Stimulated activated CD8-positive, alpha-beta memory T cell treated with anti-CD3 and anti-CD28 coated beads, Interleukin-2, amount 100 ng/mL, for 1 hour (primary cell): ENCODE measurements at places on chromosomes 5 and 9.
A peak's percentile ranks its signal among the peaks of the same experiment; 100 is the strongest.

DNA sequence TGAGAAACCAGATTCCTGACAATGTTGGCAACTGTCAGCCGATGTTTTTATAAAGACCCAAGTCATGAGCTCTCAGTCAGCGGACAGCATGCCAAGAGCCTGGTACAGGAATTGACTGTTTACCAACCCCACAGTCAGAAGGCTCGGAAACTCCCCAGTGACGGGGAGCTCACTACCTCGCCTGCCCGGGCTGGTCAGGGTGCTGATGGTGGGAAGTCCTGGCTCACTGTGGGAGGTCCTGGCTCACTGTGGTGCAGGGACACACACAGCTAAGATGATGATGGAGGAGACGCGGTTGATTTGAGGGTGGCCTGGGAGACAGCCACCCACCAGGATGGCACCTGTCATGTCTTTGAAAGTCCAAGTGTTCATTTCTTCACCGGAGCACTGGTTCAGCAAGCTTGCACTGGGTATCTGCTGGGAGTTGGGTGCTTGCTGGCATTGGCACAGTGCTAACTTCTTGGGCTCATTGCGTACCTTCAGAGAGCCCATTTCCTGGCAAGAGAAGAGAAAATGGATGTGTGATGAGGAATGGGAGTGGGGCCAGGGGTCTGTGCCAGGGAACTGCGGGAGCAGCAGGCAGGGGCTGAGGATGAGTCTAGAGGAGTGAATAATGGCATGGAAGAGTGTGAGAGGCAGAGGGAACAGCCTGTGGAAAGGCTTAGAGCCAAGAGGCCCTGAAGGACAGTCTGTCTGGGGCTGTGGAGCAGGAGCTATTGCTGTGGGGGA is 15.3 kb downstream of the ASS1 start:
- DNase-seq: no peak

DNA sequence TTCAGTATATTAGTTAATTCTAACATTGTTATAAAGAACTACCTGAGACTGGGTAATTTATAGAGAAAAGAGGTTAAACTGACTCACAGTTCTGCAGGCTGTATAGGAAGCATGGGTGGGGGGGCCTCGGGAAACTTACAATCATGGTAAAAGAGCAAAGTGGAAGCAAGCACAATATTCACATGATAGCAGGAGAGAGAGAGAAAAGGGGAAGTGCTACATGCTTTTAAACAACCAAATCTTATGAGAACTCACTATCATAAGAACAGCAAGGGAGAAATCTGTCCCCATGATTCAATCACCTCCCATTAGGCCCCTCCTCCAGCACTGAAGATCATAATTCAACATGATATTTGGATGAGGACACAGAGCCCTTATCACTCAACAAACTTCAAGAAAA is 324.9 kb downstream of the ZNF608 start:
- DNase-seq: no peak

- no peak for DNase-seq
Measured at GRCh38 chr5:132069561-132069960, 4.0 kb upstream of the CSF2 start.

DNA sequence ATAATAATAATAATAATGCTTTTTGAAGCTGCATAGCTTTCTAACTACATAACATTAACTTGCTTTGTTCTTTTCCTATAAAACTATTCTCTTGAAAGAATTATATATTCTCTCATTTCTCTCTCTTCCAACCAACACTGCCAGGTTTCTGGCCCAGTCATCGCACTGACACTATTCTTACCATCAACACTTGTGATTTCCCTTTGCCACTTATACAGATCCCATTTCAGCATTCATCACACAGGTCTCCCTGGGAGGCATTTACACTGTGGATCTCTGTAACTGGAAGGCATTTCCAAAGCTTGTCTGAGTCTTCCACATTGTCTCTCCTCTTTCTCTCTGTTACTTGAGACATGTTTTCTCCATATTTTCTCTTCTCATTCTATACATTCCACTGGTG is 777.8 kb upstream of the ACO1 start:
- no peak for DNase-seq

DNA sequence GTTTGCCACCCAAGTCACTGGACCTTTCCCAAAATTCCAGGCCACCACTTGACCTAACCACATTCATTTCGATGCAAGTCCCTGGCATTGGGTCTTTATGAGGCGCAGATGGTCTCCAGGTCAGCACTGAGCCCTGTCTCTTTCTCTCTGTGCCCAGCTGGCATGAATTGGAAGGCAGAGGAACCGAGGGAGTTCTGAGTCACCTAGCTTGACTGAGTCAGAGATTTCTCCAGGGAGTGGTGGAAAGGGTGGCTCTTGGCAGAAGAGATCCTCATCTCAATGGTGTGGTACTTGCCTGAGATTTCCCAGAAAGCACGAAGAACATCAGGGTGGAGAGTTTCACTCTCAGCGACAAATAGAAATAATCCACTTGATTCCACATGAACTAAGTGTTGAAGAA is 43.8 kb downstream of the WDR36 start:
- no peak for DNase-seq

DNA sequence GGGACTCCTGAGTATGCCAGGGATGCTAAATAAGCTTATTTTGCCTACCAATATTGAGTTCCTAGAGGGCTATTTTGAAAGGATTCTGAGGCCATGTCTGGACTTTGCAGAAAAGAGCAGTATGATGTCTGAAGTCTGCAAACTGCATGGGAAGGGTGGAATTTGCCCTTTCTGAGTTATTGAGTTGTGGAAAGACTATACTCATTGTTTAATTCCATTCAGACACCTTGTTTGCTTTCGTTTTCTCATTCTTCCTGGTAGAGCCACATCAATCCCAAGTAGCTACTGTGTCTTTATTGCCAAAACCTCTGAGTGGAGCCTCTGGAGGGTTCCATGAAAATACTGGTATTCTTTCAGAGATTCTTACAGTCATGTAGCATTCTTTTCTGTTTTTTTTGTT is 50.9 kb upstream of the PPP1R2B start:
- no peak for DNase-seq

DNA sequence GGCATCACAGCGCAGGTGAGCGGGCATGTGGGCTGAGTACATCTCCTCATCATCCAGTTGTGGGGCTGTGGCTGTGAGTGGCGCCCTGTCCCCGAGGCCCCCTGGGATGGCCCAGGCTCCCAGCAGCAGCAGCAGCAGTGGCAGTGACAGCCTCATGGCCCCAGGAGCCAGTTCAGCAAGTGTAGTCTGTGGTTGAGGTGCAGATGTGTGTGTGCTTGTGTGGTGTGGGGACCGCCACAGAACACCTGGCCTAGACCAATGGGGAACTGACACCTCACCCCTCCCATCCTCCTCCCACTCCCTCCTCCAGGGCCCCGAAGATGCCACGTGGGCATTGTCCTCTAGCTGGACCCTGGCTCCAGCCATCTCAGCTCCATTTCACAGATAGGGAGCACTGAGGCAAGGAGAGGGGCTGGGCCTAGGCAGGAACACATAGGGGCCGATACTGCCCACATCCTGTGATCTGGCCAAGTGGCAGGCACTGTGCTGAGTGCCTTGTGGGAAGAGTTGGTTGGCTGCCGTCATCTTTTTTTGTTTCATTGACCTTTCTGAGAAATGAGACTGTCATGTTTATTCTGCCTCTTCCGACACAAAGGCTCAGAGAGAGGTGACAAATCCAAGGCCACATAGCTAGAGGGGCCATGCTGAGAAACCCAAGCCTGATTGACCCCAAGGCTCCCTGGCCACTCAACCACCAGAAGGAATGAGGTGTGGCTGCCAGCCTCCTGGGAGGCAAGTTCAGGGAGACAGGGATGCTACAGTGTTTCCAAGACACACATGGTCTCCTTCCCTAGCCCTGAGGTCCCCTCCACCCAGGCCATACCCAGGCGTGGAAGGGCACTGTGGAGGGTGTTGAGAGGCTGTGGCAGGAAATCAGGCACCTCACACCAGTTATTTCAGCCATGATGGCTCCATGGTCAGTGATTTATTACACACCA is at the start of gene MZB1:
MZB1 (minus strand) TSS at position 213 of the 938 bp plus-strand sequence; CDS start at position 156, 57 bp downstream.
- peak; percentile 27 for DNase-seq

- no peak for DNase-seq
Measured at GRCh38 chr5:136820848-136821247, 455.5 kb upstream of the TRPC7 start.

GRCh38 chr9:134491856-134492255 is 149.7 kb upstream of the COL5A1 start:
- no peak for DNase-seq

DNA sequence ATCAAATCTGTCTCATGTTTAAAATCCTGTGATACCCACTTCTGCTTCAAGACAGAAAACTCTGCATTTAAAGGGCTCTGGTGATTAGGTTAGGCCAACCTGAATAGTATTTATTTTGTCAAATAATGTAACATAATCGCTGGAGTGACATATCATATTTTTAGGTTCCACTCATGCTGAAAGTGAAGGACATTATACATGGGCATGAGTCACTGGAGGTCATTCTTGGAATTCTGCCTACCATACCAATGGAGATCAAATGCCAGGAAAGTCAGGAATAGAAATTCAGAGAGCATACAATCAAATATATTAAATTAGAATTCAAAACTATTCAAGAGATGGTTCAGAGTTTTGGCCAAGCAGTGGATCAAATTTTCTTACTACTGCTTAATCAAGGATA is 97.1 kb upstream of the PRSS3 start:
- DNase-seq: no peak

GRCh38 chr5:5419291-5420210 is 2.9 kb upstream of the ICE1 start:
- no peak for DNase-seq

- DNase-seq: no peak
Measured at GRCh38 chr9:115999498-115999897, 154.1 kb upstream of the PAPPA start.

GRCh38 chr9:22148528-22148875 is 139.4 kb upstream of the CDKN2B start:
- DNase-seq: no peak

- no peak for DNase-seq
Measured at GRCh38 chr5:90301248-90301647, 108.3 kb downstream of the CETN3 start.

GRCh38 chr9:112863214-112863613 is 27.5 kb downstream of the SLC46A2 start:
- no peak for DNase-seq

GRCh38 chr9:32571969-32572899 is 725 bp downstream of the NDUFB6 start:
- peak; percentile 48 for DNase-seq

- no peak for DNase-seq
Measured at GRCh38 chr9:13513716-13514444, 234.4 kb upstream of the MPDZ start.

DNA sequence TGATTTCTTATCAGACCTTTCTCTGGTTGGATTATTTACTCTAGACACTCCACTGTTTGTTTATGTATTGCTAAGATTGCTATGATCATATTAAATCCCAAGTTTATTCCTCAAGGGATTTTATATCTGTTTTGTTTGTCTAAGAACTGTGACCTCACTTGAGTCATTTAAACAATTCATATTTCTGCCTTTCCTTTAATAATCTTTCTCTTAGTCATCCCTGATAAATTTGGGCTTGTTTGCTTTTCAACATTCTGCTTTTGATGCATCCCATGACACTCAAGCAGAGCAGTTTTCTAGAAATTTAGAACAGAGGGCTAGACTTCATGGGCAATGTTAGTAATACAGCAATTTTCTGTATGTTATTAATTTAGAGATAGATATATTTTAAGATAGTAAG is 231.6 kb upstream of the TNC start:
- no peak for DNase-seq

DNA sequence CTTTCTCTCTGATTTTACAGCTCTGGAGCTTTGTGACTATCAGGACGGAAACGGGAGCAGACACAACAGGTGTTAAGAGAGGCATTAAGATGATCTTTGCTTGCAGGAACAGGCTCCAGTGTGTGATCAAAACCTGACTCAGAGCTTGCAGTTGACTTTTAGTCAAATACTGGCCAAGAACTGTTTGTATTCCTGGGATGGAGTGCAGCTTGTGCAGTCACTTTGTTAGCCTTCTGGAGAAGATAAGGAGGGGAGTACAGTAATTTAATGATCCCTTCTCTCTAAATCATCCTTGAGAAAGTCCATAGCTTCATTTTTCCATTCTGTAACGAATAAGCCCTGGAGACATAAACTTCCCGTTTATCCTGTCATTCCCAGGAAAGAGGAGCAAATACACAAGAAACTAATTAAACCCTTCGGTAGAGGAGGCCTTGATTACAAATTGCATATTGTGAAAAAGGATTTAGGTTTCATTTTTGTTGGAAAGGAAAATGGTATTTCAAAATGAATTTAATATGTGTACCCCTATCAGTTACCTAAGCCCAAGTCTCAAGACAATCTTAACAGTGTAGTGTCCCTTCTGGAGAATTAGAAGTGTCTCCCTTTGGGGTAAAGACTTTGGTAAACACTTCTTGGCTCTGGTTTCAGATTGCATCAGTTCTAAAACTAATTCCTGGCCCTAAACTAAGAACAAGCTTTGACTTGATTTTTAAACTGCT is 3.1 kb upstream of the STOM start:
- DNase-seq: no peak
